ENCODE measurements at places on chromosomes 6 and 20.
A peak's percentile ranks its signal among the peaks of the same experiment; 100 is the strongest.

DNA sequence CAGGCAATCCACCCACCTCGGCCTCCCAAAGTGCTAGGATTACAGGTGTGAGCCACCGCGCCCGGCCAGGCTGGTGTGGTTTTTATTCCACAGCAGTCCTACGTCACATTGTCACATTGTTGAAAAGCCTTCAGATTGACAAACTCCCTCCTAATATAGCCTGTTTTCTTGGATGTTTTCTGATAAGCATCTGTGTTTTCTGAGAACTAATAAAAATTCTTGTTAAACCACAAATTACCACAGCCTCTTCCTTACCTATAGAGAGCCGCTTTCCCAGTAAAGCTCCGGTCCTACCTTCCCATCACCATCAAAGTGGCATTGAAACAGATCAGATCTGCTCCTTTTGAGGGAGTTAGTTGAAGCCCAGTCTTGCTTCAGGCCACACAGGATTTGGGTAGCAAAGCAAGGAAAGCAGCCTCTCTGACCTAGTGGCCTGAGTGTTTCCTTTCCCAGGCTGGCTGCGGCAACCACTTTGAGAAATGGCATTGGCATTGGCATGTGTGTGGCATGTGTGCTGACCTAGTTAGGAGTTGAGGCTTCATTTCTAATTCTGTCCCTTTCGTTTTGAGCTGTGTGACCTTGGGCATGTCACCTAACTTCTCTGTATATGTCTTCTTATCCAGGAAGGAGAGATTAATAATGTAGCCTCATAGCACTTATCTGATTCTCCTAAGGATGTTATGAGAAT lies 1.7 kb upstream of the PKIG start:
- no peak for DNase-seq

DNA sequence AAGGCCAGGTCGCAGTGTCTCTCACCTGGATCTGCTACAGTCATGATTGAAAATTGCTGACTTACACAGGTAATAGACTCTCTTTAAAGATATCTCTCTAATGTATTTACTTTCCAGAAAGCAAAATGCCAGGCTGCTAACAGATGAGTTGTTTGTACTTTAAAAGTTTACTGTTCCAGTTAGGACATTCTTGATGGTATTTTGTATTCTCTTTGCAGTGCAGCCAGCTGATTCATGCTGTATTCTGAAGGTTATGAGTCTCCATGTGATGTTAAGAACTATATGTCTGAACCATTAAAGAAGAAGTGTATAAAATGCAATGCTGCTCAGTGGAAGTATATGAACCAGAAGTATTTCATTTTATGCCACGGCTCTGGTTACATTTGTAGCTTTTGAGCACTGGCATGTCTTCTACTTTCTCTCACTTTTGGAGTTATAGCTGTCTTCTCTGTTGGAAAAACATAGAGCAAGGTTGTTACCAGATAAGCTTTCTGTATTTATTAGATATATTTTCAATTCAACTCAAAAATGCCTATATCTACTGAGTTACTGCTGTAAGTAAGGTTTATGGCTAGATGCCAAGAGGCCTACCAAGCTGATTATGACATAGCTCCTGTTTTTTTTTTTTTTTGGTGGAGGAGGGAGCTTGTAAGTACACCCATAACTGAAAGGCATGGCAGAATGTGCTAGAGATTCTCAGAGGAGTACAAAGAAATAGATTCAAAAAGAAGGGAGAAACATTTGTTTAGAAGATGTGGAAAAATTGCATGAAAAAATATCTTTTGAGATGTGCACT lies 130.5 kb upstream of the MAN1A1 start:
- DNase-seq: peak; percentile 76

DNA sequence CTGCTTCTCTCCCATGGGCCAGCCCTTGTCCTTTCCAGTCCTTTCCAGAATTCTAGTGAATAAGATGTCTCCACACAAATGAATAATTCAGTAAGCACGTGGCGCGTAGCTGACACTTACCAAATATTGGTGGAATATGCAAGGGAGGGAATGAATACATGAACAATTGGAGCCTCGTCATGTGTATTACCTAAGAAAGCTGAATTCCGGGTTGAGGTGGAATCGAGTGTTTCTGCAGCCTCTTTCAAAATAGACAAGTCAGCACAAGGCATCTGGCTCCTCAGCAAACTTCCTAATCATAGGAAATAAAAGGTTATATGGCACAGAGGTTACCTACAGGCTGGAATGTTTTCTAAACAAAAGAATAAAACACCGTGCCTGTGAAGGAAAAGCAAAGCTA lies 47.0 kb upstream of the NT5E start:
- DNase-seq: no peak

DNA sequence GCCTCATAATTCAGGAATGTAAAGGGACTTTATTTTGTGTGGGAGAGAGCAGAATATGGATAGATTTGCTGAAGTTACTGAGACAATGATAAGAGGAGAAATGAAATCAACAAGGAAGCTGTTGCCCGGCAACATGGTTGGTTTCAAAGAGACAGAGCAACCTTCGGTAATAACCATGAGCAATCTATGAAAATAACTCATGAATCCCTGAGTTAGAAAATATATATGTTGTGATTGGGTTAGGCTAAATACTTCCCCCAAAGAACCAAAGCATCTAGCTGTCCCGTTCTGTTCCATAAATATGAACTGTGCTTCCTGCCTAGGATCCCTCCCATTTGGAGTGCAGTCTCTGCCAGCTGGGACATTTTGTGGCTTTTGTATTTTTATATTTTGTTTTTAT lies 23.1 kb downstream of the SERPINB1 start:
- peak; percentile 21 for DNase-seq

DNA sequence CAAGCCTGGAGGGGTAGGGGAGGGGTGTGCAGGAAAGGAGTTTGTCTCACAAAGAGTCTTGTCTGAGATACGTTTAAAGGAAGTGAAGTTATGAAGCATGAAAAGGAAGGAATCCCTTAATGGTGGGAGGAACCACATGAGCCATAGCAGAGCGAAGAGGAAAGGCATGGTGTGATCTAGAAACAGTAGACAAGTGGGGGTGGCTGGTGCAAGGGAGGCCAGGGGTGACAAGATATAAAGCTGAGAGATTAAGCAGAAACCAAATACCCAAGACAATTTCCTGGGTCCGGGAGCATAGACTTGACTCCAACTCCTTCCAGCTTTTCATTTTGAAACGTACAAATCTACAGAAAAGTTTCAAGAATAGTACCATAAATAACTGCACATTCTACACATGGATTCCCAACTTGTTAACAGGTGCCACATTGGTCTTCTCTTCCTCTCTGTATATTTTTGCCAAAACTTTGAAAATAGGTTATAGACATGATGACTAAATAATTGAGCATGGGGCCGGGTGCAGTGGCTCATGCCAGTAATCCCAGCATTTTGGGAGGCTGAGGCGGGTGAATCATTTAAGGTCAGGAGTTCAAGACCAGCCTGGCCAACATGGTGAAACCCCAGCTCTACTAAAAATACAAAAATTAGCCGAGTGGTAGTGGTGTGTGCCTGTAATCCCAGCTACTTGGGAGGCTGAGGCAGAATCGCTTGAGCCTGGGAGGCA lies 211.6 kb downstream of the SLC24A3 start:
- DNase-seq: no peak

GRCh38 chr20:36792422-36792821 lies 18.9 kb upstream of the DSN1 start:
- peak; percentile 58 for DNase-seq

GRCh38 chr6:33161354-33162331 lies 30.6 kb downstream of the COL11A2 start:
- DNase-seq: peak; percentile 42

- no peak for DNase-seq
These were observed 47.3 kb downstream of the SLC35D3 start for GRCh38 chr6:136969433-136969832.

DNA sequence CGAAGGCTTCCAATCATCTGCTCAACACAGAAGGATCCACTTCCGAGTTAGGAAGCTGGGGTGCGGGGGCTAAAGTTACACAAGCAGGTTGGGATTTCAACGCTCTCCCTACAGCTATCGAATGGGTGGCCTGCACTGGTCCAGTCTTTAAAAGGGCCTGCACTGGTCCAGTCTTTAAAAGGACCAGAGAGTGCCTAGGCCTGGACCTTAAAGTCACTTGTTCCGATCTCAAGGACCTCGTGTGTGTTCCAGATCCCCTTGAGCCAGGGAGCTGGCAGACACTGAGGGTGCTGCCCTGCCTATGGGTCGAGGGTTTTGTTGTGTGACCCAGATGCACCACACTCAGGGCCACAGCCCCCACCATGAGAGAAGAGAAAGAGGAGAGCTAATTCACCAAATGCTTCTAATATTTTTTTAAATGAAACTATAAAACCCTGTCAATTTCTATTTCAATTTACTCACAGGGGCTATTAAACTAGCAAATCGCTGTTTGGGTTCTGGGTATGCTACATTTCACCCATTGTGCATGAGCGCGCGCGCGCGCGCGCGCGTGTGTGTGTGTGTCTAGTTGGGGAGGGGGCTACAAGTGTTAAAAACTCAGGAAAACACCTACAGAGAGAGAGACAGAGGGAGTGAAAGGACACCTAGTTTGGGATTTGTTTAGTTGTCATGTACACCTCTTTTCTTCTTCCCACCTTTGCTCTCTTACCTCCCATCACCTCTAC lies 7.5 kb downstream of the TFAP2B start:
- DNase-seq: no peak

DNA sequence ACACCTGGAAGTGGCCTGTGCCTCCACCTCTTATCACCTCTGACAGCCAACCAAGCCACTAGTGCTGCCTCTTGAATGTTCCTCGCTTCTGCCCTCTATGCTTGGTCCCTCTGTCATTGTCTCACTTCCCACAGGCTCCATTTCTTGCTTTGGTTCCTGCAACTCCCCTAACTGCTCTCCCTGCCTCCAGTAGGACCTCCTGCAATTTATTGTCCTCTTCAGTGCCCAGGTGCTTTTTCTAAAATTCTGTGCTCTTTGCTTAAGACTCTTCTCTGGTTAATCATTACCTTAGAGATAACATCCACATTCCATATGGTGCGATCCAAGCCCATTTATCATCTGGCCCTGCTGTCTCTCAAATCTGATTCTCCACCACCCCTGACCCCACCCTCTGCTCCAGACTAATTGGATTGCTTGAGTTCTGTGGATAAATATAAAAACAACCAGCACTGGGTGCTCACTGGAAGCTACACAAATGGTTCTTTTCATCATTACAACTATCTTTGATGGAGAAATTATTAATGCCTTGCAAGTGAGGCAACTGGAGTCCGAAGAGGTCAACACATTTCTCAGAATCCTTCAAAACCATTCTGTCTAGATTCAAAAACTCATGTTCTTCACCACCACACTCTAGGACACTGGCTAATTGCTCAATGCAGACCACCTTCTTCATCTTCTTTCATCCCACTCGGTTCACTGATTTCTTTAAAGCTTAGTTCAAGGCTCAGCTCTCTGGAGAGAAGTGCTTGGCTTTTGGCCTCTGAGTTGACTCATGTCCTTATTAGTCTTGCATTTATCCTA lies 47.2 kb downstream of the FOXA2 start:
- DNase-seq: no peak

DNA sequence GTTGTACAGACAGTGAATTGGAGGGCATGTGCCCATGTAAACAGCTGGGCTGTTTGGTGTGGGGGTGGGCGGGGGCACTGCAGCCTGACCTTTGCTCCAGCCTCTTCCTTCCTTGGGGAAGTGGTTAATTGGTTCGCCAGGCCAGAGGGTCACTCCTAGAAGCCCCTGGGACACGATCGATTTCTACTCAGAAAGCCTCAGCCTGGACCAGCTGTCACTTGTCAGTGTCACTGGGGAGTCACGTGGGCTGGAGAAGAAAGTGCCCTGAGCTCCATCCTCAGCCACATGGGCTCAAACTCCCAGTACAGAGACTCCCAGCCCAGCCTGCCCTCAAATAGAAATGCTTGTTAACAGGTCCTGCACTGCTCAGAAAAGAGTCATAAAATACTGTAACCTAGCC lies 423.8 kb upstream of the SULF2 start:
- DNase-seq: no peak

- peak; percentile 60 for DNase-seq
These were observed 50.5 kb upstream of the ENPP5 start for GRCh38 chr6:46221222-46221793.

DNA sequence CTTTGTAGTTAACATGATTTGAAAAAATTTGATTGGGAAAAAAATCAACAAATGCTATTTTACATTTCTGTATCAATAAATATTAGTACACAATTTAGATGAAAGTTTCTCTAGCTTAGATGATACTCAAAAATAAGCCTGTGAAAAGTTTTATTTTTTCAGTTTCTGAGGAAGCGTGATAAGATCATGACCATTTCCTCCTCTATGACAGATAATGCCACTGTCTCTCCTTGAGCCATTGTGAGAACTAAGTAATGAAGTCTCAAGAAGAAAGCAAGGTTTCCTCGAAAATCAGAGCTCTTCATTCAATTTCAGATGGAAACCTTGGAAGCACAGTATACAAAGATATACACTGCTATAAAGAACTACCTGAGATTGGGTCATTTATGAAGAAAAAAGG lies 395.0 kb downstream of the HDGFL1 start:
- no peak for DNase-seq

GRCh38 chr6:47787620-47788497 lies 6.0 kb downstream of the OPN5 start:
- peak; percentile 79 for DNase-seq

DNA sequence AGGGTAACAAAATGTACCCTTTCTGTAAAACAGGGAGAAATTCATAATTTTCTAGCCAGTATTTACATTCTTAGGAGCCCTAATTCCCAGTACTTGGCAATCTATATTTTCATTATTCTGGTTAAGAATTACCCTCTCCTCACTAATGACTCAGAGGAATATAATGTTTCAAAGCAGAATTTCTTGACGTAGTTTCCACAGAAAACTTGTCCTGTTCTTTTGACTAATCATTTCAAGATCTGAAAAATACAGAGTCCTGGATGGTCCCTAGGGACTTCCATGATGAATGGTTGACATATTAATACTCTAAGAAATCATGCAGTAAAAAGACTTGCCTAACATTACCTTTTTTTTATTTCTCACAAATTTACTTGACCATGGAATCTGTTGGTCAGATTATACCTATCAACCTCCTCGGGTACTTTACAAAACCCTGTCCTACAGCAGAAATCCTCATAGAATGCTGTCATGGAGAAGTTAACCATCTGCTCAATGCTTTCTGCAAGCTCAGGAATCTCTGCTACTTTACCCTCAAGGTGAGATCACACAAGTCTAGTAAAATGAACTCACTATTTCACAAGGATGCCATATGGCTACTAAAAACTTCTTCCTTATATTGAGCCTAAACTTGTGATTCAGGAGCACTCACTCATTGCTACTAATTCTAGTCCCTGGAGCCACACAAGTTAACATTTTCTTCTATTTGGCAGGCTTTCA lies 202.1 kb upstream of the CNR1 start:
- DNase-seq: peak; percentile 99

DNA sequence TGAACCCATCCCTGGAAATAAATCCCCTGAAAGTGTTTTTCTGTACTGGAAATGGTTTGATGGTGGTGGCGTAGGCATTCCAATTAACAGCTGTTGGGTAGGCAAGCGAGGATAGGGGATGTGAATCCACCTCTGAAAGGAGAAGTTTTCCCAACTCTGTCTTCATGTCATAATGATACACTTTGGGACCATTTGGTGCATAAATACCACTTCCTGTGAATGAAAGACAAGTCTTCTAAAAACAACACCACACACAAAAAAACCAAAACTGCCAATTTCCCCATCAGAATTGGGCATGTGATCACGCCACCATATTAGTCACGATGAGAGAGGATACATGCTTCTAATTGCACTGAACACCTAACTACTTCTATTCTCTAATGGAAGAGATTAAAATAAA lies 6.4 kb downstream of the VNN2 start:
- no peak for DNase-seq

- DNase-seq: no peak
These were observed 34.8 kb downstream of the RNASET2 start for GRCh38 chr6:166921570-166921969.

GRCh38 chr6:31351401-31352309 lies 5.3 kb downstream of the HLA-B start:
- DNase-seq: peak; percentile 8

GRCh38 chr6:6891949-6892461 lies 215.8 kb upstream of the RREB1 start:
- DNase-seq: peak; percentile 31

Measured in fibroblast of mammary gland (primary cell).